ENCODE measurements at places on chromosomes 2 and 18. TPM values are rescaled to one million over a fixed set of nuclear protein-coding genes. Genes with fewer than 3 reads are reported as not detected.

Gene IL36RN
- not detected for total RNA-seq

DNA sequence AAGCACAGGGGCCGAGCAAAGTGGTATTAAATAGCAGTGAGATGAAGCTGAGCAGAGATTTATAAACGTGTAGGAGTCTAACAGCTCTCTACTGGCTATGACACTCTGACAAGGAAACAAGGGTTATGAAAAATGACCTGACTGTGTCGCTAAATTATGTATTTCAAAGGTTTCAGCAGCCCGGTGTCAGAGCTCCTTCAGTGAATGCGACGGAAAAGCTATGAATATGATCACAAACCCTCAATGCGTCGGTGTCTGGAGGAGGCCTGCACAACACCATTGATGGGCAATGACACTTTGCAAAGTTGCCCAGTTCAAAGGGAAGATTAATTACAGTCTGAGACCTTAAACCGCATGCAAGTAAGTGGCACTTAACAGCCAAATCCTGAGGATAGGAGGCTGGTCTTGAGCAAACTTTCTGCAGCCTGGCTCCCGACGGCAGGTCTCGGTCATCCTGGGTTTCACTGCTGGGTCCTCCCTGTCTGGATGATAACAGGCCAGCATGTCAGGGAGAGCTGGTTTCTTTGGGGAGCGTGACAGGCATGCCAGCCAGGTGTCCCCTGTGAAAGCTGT is 615.1 kb upstream of the SALL3 start:
- DNase-seq = no peak
- no peak overlapping the region for H3K27ac ChIP-seq
- no peaks in the 10 kb centered on the region for H3K4me1 ChIP-seq
- H3K4me3 ChIP-seq = no peak overlapping the region
- no peaks in the 10 kb centered on the region for H3K36me3 ChIP-seq
- H3K27me3 ChIP-seq = no peaks in the 10 kb centered on the region

GRCh38 chr18:35174093-35174731 is 66.6 kb upstream of the ZNF397 start:
- no peaks in the 10 kb centered on the region for H3K27me3 ChIP-seq
- DNase-seq = no peak
- H3K27ac ChIP-seq = no peak overlapping the region
- no peak overlapping the region for H3K4me3 ChIP-seq
- no peaks in the 10 kb centered on the region for H3K4me1 ChIP-seq
- no peaks in the 10 kb centered on the region for H3K36me3 ChIP-seq

DNA sequence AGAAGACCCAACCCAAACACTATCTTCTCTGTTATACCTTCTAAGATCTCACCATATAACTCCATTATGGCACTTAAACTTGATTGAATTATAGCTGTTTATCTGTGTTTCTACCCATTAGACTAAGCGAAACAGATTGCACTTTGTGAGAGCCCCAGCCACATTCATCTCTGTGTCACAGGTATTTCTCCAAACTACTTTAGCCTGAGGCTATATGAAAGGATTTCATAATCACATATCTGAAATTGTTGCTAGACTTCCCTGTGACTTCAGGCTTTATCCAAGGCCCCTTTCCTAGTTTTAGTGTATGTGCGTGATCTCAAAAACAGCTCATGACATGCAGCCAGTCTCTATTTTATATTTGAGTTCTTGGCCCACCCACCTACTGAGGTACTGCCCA is 745.0 kb upstream of the ACVR2A start:
- no peaks in the 10 kb centered on the region for H3K27me3 ChIP-seq
- peaks cover 2% of the 10 kb centered on the region for H3K4me1 ChIP-seq
- DNase-seq = no peak
- H3K36me3 ChIP-seq = no peaks in the 10 kb centered on the region

DNA sequence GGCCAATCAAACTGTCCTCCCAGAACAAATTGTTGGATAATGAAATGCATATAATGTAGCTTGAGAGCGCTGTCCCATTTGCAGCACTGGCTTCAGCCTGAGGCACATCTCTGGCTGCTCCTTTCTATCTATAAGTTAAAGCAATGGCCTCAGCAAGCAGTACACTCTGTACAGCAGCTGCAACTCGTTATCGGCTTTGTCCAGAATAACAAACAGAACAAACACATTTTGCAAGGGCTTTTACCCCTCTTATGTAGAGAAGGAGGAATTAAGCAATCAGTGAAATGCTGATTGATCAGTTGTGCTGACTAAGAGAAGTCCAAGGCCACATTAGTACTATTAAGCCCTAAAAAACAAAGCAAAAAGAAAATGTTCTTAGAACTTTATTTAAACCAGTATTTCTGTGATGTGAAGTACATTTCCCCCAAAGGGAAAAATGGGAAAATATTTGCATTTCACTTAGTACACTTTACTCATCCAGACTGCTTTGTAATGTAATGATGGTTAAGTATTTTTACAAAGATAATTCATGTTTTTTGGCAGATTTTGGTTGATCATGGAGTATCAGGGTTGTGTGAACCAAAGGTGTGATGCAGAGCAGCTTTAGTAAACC is 15.0 kb upstream of the CPS1 start:
- no peaks in the 10 kb centered on the region for H3K36me3 ChIP-seq
- H3K27ac ChIP-seq = no peak overlapping the region
- no peaks in the 10 kb centered on the region for H3K27me3 ChIP-seq
- peaks cover 3% of the 10 kb centered on the region for H3K4me1 ChIP-seq

DNA sequence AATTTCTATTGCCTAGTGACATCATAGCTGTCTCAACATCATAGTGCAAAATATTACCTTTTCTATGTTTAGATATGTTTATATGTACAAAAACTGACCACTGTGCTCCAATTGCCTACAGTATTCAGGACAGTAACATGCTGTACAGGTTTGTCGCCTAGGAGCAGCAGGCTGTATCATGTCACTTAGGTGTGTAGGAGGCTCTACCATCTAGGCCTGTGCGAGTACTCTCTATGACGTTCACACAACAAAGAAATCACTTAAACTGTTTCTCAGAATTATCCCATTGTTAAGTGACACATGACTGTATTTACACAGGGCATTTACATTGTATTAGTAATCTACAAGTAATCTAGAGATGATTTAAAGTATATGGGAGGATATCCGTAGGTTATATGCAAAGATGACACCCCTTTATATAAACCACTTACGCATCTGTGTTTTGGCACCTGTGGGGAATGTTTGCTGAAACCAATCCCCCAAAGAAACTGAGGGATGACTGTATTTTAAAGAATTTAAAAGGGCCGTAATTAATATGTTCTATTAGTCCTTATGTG is 24.7 kb downstream of the IL1R2 start:
- no peak overlapping the region for H3K4me3 ChIP-seq
- H3K4me1 ChIP-seq = 0 out of 2 replicates have a peak, but pooled peaks cover 3% of the 10 kb centered on the region
- no peak for DNase-seq

Gene IL37
- total RNA-seq = not detected

GRCh38 chr2:23211987-23212583 is 172.9 kb upstream of the KLHL29 start:
- H3K27ac ChIP-seq = no peak overlapping the region
- no peak overlapping the region for H3K4me3 ChIP-seq
- H3K36me3 ChIP-seq = no peaks in the 10 kb centered on the region
- no peaks in the 10 kb centered on the region for H3K4me1 ChIP-seq
- no peak for DNase-seq
- H3K27me3 ChIP-seq = no peaks in the 10 kb centered on the region

Gene MC4R
- total RNA-seq = not detected

Gene ST3GAL5
- 4.5 TPM for total RNA-seq

Gene GALR1
- total RNA-seq = 1.6 TPM

- DNase-seq = no peak
- no peak overlapping the region for H3K4me3 ChIP-seq
- H3K36me3 ChIP-seq = no peaks in the 10 kb centered on the region
- H3K27ac ChIP-seq = no peak overlapping the region
- H3K27me3 ChIP-seq = no peaks in the 10 kb centered on the region
Measured at GRCh38 chr2:104583811-104584210, 270.1 kb upstream of the POU3F3 start.

Gene CD8B2
- not detected for total RNA-seq

- peaks cover 7% of the 10 kb centered on the region for H3K4me1 ChIP-seq
- no peak overlapping the region for H3K4me3 ChIP-seq
- DNase-seq = no peak
- no peaks in the 10 kb centered on the region for H3K27me3 ChIP-seq
Measured at GRCh38 chr18:23635283-23636070, 27.2 kb downstream of the ANKRD29 start.

GRCh38 chr2:85922199-85922598 is 33.4 kb upstream of the ST3GAL5 start:
- H3K4me1 ChIP-seq = no peaks in the 10 kb centered on the region
- H3K27me3 ChIP-seq = no peaks in the 10 kb centered on the region
- no peak overlapping the region for H3K27ac ChIP-seq
- H3K4me3 ChIP-seq = no peak overlapping the region
- DNase-seq = no peak

- H3K27ac ChIP-seq = no peak overlapping the region
- H3K4me3 ChIP-seq = no peak overlapping the region
- no peaks in the 10 kb centered on the region for H3K36me3 ChIP-seq
- no peak for DNase-seq
- no peaks in the 10 kb centered on the region for H3K4me1 ChIP-seq
- H3K27me3 ChIP-seq = no peaks in the 10 kb centered on the region
Measured at GRCh38 chr2:167135706-167136105, 247.4 kb downstream of the XIRP2 start.

Gene USP34
- 91.7 TPM for total RNA-seq

GRCh38 chr18:79251021-79251420 is 144.7 kb upstream of the NFATC1 start:
- no peaks in the 10 kb centered on the region for H3K36me3 ChIP-seq
- no peak overlapping the region for H3K27ac ChIP-seq
- H3K4me3 ChIP-seq = no peak overlapping the region
- no peaks in the 10 kb centered on the region for H3K27me3 ChIP-seq

- DNase-seq = no peak
- no peak overlapping the region for H3K27ac ChIP-seq
- no peaks in the 10 kb centered on the region for H3K36me3 ChIP-seq
- no peak overlapping the region for H3K4me3 ChIP-seq
- no peaks in the 10 kb centered on the region for H3K27me3 ChIP-seq
- peaks cover 12% of the 10 kb centered on the region for H3K4me1 ChIP-seq
Measured at GRCh38 chr2:72956050-72956395, 38.7 kb downstream of the EMX1 start.

DNA sequence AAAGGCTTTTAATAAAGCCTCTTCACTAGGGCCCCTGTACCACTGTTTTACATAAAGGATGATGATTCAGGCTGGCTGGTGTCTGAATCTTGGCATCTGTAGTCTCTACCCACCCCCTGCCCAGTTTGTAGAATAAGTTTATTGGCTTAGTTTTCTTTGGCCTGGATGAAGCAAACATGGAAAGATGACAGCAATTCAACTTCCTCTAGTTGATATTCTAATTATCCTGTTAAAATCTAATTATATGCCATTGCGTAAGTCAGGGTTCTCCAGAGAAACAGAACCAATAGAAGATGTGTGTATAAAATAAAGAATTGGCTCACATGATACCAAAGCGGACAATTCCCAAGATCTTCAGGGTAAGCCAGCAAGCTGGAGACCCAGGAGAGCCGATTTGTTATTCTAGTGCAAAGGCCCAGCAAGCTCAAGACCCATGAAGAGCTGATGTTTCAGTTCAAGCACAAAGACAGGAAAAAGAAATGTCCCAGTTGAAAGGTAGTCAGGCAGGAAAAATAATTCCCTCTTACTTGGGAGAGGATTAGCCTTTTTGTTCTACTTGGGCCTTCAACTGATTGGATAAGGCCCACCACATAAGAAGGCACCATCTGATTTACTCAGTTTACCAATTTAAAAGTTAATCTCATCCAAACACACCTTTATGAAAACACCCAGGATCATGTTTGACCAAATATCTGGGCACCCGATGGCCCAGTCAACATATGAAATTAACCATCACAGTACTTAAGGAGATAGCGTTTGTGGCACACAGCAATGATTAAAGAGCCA is 82.6 kb upstream of the LYPD1 start:
- H3K36me3 ChIP-seq = no peaks in the 10 kb centered on the region
- no peak for DNase-seq
- no peak overlapping the region for H3K27ac ChIP-seq
- no peaks in the 10 kb centered on the region for H3K27me3 ChIP-seq
- no peaks in the 10 kb centered on the region for H3K4me1 ChIP-seq
- H3K4me3 ChIP-seq = no peak overlapping the region

Gene FAM228A
- not detected for total RNA-seq

Gene MAP3K19
- not detected for total RNA-seq

DNA sequence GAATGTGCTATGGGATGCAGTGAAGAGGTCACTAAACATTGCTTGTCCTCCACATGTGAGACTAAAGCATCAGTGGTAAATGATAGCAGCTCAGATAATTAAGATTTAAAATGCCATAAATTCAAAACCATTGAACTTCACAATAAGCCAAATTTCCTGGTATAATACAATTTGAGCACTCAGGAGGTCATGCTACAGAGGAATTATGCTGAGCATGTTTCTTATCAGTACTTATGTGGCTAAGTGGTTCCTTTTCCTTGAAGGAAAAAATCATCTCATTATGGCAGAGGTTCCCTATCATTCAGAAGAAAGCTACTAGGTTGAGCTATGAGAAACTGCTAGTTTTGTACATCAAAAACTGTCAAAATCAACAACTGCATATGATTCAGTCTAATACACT is 156.6 kb downstream of the AGPS start:
- no peak overlapping the region for H3K4me3 ChIP-seq
- no peaks in the 10 kb centered on the region for H3K36me3 ChIP-seq
- H3K4me1 ChIP-seq = no peaks in the 10 kb centered on the region
- H3K27me3 ChIP-seq = no peaks in the 10 kb centered on the region
- H3K27ac ChIP-seq = no peak overlapping the region

Gene CPLX4
- total RNA-seq = not detected

Gene ABCG8
- not detected for total RNA-seq

GRCh38 chr18:56067969-56068671 is 480.1 kb upstream of the TCF4 start:
- no peaks in the 10 kb centered on the region for H3K36me3 ChIP-seq
- no peak overlapping the region for H3K4me3 ChIP-seq
- H3K27me3 ChIP-seq = no peaks in the 10 kb centered on the region
- peaks cover 9% of the 10 kb centered on the region for H3K4me1 ChIP-seq
- H3K27ac ChIP-seq = no peak overlapping the region
- DNase-seq = no peak

DNA sequence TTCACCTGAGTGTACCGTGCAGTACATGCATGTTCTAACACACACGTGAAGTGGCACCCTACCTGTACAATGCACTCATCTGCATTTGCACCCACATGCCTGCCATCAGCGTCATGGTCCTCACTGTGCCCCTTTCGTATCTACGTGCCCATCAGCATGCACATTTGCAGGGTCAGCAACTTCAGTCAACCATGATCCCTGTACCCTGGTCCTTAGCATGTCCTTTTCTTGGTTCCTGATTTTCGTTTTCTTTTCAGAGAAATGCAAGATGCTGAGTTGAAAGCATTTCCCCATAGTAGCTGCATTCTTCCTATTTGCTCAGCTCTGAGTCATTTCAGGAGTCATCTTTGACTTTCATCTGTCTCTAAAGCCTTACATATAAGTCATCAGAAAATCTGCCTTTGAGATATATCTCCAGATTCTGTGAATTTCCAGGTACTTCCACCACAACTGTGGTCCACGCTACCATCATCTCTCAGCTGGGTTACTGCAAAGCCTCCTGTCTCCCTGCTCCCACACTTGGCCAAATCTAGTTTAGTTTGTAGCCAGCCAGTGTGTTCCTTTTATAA is 14.7 kb upstream of the PUM2 start:
- H3K36me3 ChIP-seq = no peaks in the 10 kb centered on the region
- DNase-seq = no peak
- no peaks in the 10 kb centered on the region for H3K4me1 ChIP-seq
- H3K27me3 ChIP-seq = no peaks in the 10 kb centered on the region
- H3K27ac ChIP-seq = no peak overlapping the region
- H3K4me3 ChIP-seq = no peak overlapping the region

- no peak overlapping the region for H3K27ac ChIP-seq
- no peaks in the 10 kb centered on the region for H3K36me3 ChIP-seq
- H3K4me3 ChIP-seq = no peak overlapping the region
- no peak for DNase-seq
- no peaks in the 10 kb centered on the region for H3K27me3 ChIP-seq
Measured at GRCh38 chr2:33727361-33728032, 128.4 kb upstream of the FAM98A start.
